ENCODE measurements at places on chromosomes 5 and 9. TPM values are rescaled to one million over a fixed set of nuclear protein-coding genes. Genes with fewer than 3 reads are reported as not detected.

GRCh38 chr9:111282845-111283244 lies 47.2 kb downstream of the OR2K2 start:
- H3K36me3 ChIP-seq, result no peaks in the 10 kb centered on the region
- no peaks in the 10 kb centered on the region for H3K27me3 ChIP-seq
- no peak overlapping the region for H3K27ac ChIP-seq

GRCh38 chr5:106906199-106906598 lies 764.5 kb downstream of the EFNA5 start:
- DNase-seq, result no peak
- H3K4me3 ChIP-seq, result no peak overlapping the region
- no peaks in the 10 kb centered on the region for H3K36me3 ChIP-seq
- no peak overlapping the region for H3K27ac ChIP-seq
- H3K4me1 ChIP-seq, result no peaks in the 10 kb centered on the region

GRCh38 chr5:80973027-80973426 lies 12.9 kb downstream of the RASGRF2 start:
- H3K27me3 ChIP-seq, result no peaks in the 10 kb centered on the region
- no peak for DNase-seq
- no peaks in the 10 kb centered on the region for H3K4me1 ChIP-seq
- H3K36me3 ChIP-seq, result no peaks in the 10 kb centered on the region

DNA sequence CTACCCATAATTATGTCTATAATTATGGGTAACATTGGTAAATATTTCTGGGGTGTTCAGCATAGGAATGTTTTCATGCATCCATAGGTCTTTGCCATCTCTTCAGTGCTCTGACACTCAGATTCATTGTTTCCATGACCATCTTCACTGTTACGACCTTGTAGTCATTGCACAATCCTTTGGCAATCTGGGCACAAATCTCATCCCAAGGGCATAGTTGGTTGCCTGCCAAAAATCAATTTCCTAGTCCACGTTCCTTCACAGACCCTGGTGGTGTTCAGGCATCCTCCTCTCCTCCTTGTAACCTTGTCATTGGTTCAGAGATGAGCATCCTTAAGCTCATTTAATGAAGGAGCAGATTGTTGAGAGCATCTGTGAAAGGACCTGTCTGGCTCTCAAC lies 1400.7 kb downstream of the CDH12 start:
- H3K27ac ChIP-seq, result no peak overlapping the region
- H3K36me3 ChIP-seq, result no peaks in the 10 kb centered on the region
- H3K27me3 ChIP-seq, result no peaks in the 10 kb centered on the region
- no peak overlapping the region for H3K4me3 ChIP-seq

GRCh38 chr5:82439750-82440445 lies 161.7 kb upstream of the RPS23 start:
- no peaks in the 10 kb centered on the region for H3K4me1 ChIP-seq
- H3K27me3 ChIP-seq, result no peaks in the 10 kb centered on the region
- no peak overlapping the region for H3K4me3 ChIP-seq
- no peak for DNase-seq
- no peak overlapping the region for H3K27ac ChIP-seq
- no peaks in the 10 kb centered on the region for H3K36me3 ChIP-seq

- H3K4me3 ChIP-seq, result no peak overlapping the region
- H3K27ac ChIP-seq, result no peak overlapping the region
- DNase-seq, result no peak
- no peaks in the 10 kb centered on the region for H3K27me3 ChIP-seq
Observed at GRCh38 chr5:174504266-174504726, 220.1 kb upstream of the MSX2 start.

GRCh38 chr5:180054226-180054625 lies 17.3 kb downstream of the RNF130 start:
- DNase-seq, result no peak
- H3K27ac ChIP-seq, result no peak overlapping the region
- H3K4me1 ChIP-seq, result peaks cover 7% of the 10 kb centered on the region
- no peaks in the 10 kb centered on the region for H3K36me3 ChIP-seq
- no peaks in the 10 kb centered on the region for H3K27me3 ChIP-seq

- DNase-seq, result no peak
- no peaks in the 10 kb centered on the region for H3K27me3 ChIP-seq
- no peak overlapping the region for H3K27ac ChIP-seq
Observed at GRCh38 chr9:68416936-68417564, 60.6 kb downstream of the PGM5 start.

GRCh38 chr5:173809014-173809413 lies 79.1 kb upstream of the CPEB4 start:
- H3K4me1 ChIP-seq, result no peaks in the 10 kb centered on the region
- H3K36me3 ChIP-seq, result no peaks in the 10 kb centered on the region
- no peak overlapping the region for H3K27ac ChIP-seq
- H3K27me3 ChIP-seq, result no peaks in the 10 kb centered on the region
- DNase-seq, result no peak

- no peak overlapping the region for H3K4me3 ChIP-seq
- no peaks in the 10 kb centered on the region for H3K27me3 ChIP-seq
Observed at GRCh38 chr5:14824499-14824898, 47.1 kb downstream of the ANKH start.

Gene C5orf52
- total RNA-seq, result not detected

Gene RPS23
- total RNA-seq, result 747 TPM

Gene ARL14EPL
- total RNA-seq, result not detected
